Psoas muscle (tissue), 8 donors: ENCODE measurements at places on chromosomes 6 and 20. TPM values are rescaled to one million over a fixed set of nuclear protein-coding genes. Genes with fewer than 3 reads are reported as not detected.

VPS52 gene
- 29.3 TPM for polyA plus RNA-seq

SLC22A7 gene
- polyA plus RNA-seq = not detected

BIRC7 gene
- polyA plus RNA-seq = not detected

- H3K4me3 ChIP-seq = no peak overlapping the region
- H3K27me3 ChIP-seq = no peaks in the 10 kb centered on the region
Measured at GRCh38 chr6:41449399-41450245, 96.6 kb upstream of the FOXP4 start.

- DNase-seq = no peak
- peaks cover 8% of the 10 kb centered on the region for H3K27me3 ChIP-seq
- no peaks in the 10 kb centered on the region for H3K36me3 ChIP-seq
- no peak overlapping the region for H3K27ac ChIP-seq
- no peaks in the 10 kb centered on the region for H3K4me1 ChIP-seq
Measured at GRCh38 chr6:27601668-27602254, 128.9 kb upstream of the ZNF184 start.
